ENCODE measurements at places on chromosomes 13 and 19.

GRCh38 chr13:67916650-67917049, 686.5 kb upstream of the PCDH9 start:
- DNase-seq, result no peak

DNA sequence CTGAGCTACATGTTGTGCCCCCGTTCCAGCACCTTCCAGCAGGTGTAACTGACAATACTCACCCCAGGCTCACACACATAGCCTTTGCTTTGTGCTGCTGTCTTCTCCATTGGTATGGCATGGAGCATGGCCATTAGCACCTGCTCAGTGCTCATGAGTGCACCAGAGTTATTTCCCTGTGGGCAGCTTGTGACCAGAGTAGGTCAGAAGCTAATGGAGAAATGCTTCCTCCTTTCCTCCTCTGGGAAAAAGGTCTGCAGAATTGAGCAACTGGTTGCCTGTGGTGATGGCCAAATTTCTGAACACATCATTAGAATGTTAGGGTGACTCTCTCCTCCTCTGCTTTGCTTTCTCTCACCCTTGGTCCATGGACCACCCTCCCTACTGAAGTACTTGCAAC, 344.5 kb upstream of the TMTC4 start:
- no peak for DNase-seq

DNA sequence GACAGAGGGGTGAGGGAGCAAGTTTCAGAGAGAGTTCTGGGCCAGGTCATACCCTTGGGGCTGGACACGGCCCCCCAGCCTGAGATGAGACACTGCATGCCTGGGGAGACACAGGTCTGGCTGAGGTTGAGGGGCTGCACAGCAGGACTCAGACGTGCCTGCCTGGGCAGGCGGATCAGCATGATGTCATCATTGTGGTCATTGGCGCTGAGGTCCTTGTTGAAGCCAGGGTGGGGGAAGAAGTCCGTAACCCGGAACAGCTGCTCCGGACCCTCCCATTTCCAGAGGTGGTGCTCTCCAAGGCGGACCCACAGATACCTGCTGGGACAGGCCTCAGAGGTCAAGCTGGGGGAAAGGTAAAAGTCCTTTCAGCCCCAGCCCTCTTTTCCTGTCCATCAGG, 5.0 kb upstream of the KLK8 start:
- no peak for DNase-seq

DNA sequence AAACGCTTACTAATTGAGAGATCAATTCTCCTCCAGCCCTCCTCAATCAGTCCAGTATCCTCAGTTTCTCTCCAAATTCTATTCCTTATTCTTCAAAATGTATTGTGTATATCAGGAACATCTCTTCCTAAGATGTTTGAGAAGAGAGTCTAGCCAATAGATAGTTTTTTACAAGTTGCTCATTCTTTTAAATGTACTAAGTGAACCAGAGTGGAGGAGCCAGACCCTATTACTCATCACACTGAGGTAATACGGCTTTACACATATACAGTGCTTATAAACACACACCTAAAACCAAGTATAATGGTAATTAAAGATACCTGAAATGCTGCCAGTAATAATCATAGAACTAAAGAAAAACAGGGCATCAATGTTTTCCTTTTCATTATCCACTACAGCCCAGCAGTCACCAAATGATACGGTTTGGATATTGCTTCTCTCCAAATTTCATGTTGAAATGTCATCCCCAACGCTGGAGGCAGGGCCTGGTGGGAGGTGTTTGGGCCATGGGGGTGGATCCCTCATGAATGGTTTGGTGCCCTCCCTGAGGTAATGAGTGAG, 45.2 kb upstream of the HMGB1 start:
- DNase-seq, result no peak

DNA sequence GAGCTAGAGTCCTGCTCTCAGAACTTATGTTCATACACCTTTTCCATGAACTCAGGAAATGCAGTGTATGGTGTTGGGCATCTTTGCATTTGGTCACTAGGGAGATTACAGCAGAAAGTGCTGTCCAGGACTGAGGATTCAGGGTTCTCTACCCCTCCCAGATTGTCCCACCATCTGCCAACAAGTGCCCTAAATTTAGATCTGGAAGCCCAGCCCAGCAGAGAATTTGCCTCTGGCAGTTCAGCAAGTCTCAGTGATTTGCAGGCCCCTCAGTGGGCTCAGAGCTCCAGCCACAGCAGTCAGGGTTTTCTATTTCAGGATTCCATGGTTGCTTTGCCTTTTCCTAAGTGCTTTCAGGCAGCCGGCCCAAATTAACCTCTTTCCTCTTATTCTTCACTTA, 23.4 kb downstream of the CNFN start:
- no peak for DNase-seq

DNA sequence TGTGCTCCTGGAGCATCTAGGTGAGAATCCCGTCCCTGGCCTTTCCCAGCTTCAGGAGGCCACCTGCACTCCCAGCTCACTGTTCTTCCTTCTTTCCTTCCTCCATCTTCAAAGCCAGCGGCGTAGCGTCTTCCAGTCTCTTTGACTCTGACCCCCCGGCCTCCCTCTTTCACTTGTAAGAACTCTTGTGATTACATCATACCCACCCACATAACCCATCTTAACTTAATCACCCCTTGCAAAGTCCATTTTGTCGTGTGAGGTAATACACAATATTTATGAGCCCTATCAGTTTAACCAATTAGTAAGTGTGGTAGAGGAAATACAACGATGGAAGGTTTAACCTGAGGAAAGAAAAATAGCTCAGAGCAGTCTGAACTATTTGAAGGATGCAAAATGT, 4.6 kb upstream of the CDC16 start:
- no peak for DNase-seq

GRCh38 chr19:48540110-48540509, 11.9 kb upstream of the SULT2B1 start:
- DNase-seq, result no peak

GRCh38 chr13:111860231-111860552, 206.8 kb upstream of the SOX1 start:
- no peak for DNase-seq

DNA sequence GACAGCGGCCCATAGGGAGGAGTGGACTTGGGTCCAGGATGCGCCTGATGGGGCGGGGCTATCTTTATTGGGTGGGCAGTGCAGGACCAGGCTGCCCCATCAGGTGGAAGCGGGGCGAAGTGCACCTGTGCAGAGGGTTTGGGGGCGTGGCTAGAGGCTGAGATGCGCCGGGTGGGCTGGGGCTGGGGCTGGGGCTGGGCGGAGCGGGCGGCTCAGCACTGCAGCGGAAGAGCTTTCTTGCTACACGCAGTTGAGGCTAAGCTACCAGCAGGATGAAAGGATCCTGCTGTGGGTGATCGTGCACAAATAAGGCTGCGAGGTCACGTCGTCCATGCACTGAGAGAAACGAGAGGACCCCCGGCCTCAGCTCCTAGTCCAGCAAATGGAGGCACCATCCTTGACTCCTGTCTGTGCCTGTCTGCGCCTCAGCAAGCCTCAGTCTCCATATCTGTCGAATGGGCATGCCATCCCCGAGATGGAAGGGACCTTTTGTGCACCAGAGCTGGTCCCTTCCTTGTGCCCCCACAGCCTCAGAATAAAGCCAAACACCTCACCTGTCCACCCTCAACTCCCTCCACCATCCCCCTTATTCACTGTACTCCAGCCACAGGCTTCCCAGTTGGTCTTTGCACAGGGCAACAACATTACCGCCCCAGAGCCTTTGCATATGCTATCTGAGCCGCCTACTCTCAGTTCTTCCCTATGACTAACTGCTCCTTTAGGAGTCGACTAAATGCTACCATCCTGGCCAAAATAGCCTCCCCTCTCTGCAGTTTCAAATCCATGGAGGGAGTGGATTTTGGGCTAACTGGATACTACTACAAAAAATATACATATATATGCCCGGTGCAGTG, 21.0 kb upstream of the HOMER3 start:
- no peak for DNase-seq

DNA sequence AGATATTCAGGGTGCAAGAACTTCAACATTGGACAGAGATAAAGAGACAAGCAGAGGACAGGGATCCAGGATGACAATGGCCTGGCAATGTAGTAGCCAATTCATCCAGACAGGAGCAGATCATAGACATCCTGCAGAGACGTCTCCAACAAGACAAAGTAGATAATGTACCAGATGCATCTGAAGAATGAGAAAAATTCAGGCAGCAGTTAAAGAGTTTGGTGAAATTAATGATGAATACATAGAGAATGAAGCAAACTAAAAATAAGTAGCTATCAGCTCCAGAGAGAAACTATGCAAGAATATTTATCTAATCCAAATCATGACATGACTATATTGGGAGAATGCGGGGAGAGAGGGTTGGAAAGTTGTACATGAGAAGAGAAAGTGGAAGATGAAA, 278.4 kb upstream of the DACH1 start:
- no peak for DNase-seq

- no peak for DNase-seq
Measured at GRCh38 chr13:36190771-36191170, 23.6 kb downstream of the SOHLH2 start.

DNA sequence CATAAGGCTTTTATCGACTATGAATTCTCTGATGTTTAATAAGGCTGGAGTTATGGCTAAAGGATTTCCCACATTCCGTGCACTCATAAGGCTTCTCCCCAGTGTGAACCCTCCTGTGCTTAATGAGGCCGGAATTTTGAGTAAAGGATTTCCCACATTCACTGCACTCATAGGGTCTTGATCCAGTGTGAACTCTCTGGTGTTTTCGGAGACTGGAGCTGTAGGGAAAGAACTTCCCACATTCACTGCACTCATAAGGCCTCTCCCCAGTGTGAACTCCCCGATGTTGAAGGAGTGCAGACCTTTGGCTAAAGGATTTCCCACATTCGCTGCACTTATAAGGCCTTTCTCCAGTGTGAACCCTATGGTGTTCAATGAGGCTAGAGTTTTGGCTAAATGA, 7.4 kb downstream of the ZNF154 start:
- DNase-seq, result no peak

GRCh38 chr19:47071731-47072130, 23.3 kb upstream of the TMEM160 start:
- no peak for DNase-seq

DNA sequence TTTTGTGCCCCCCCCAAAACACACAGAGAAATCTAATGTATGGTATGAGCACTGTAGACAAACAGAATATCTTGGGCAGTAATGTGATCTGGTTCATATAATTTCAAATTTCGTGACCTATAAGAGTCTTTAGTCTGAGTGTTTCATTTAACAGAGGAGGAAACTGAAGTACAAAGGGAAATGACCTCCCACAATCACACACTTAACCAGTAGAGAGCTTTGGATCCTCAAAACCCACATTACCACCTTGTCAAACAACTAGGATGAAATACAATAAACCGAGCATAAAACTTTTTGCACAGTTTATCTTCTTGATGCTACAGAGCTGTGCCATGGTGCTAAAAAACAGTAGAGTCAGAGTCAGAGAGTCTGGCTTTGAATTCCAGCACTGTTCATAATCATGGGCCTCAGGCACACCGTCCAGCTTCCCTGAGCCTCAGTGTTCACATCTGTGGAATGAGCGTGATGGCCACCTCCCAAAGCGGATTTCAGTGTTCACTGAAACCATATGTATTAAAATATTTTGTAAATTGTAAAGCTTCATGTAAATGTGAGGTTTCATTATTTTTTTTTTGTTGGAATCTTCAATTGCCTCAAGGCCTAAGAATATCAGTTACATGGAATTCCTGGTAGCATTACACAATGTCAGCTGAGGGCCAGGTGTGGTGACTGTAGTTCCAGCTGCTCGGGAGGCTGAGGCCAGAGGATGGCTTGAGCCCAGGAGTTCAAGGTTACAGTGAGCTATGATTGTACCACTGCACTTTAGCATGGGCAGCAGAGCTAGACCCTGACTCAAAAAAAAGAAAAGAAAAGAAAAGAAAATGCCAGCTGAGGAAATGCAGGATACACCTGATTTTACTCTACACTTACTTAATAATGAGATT, 126.4 kb upstream of the FRY start:
- DNase-seq, result no peak

DNA sequence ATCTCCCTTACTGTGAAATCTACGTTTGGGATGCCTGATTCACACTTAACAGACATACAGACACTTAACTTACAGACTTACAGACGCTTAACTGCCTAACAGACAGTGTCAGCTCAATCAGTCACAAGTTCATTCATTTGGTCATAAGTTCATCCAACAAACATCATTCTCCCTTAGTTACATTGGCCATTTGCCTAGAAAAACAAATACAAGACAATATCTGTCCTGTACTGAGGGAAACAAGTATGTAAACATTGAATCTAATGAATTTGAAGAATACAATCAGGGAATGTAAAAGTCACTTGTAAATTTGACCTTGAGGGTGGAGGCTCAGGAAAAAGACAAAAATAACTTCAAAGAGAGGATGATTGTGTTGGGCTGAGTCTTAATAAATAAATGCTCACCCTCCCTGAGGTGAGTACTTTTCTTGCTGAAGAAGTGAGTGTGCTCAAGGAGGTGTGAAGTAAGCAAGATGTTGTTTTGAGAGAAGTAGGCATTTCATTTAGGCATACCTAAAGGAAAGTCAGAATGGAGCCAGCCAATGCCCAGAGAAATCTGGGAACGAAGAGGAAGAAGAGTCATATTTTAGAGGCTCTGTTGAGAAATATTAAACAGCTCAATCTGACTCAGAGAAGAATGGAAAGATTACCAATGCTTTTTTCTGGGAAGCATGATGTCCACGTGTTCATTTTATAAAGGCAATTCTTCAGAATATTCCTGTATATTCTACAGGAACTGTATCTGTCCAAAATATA, 958.4 kb upstream of the SLC10A2 start:
- DNase-seq, result no peak

- no peak for DNase-seq
Measured at GRCh38 chr13:70189981-70190380, 81.7 kb upstream of the KLHL1 start.

DNA sequence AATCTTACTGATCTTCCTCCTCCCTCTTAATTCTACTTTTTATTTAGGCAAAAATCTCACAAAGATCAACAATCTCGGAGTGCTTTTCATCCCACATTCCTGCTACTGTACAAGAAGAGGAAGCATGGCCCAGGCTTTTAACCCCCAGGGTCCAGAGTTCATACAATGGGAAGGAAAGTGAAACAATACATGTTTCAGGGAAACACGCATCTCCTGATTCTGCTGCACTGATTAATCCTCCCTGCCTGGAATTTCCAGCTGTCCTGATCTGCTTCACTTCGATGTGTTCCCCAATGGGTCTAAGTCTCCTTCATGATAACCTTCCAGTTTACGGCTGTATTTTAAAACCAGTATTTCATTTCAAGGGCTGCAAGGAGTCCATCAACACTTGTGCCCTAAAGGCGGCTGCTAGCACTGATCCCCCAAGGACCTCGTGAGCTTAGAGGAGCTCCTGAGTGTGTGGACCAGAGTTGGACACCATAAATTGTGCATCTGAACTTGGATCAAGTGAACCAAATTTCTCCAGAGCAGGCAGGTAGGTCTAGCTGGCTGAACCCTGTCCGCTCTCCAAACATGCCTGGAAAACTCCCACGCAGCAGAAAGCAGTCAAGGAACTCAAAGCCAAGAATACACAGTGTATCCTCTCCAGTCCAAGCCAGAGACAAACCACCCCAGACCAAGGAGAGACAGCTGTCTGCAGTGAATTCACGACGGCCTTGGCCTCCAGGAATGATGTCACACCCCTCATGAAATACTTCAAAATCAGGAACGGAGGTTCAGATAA, 44.3 kb downstream of the COL4A1 start:
- DNase-seq, result no peak

All from activated CD8-positive, alpha-beta memory T cell treated with anti-CD3 and anti-CD28 coated beads, Interleukin-2, amount 50 U/mL, for 48 hours (primary cell).